Right cardiac atrium (tissue), 5 donors: ENCODE measurements at places on chromosomes 12 and 14. TPM values are rescaled to one million over a fixed set of nuclear protein-coding genes. Genes with fewer than 3 reads are reported as not detected.

Gene TSHR
- total RNA-seq: not detected

Gene NUDT14
- total RNA-seq: 23.9 TPM

Gene BDKRB2
- 1.2 TPM for total RNA-seq

Gene IGF1
- 6.1 TPM for total RNA-seq

Gene TMEM121
- 3.6 TPM for total RNA-seq

Gene NRDE2
- total RNA-seq: 15.3 TPM

Gene TSPAN9
- 184 TPM for total RNA-seq

Gene C12orf50
- total RNA-seq: 0.17 TPM

Gene SETD1B
- total RNA-seq: 13.0 TPM

Gene DUSP6
- total RNA-seq: 23.5 TPM

Gene RNASE3
- 0.69 TPM for total RNA-seq

Gene LRTM2
- not detected for total RNA-seq

Gene PRB2
- not detected for total RNA-seq

Gene PTCSC3
- not detected for total RNA-seq

Gene FAM181A
- not detected for total RNA-seq

GRCh38 chr14:70995671-70996070, 88.4 kb downstream of the PCNX1 start:
- DNase-seq: peak; percentile 37

GRCh38 chr14:101235335-101236103, 325.8 kb upstream of the DIO3 start:
- no peak for DNase-seq

DNA sequence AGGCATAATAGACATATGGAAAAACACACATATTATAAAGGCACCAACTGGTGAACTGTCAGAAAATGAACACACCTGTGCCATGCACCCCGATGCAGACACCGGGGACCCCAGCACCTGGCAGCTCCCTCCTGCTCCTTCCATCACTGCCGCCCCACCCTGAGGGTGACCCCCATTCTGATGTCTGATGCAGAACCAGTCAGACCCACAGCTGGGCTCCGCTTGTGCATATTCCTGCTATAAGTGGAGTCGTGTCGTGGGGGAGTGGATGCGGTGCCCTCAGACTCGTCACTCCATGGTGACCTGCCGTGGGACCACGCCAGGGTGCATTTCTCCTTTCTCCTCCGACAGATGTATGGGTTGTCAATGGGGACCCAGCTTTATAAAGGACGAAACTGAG, 45.7 kb upstream of the MEG3 start:
- DNase-seq: no peak

DNA sequence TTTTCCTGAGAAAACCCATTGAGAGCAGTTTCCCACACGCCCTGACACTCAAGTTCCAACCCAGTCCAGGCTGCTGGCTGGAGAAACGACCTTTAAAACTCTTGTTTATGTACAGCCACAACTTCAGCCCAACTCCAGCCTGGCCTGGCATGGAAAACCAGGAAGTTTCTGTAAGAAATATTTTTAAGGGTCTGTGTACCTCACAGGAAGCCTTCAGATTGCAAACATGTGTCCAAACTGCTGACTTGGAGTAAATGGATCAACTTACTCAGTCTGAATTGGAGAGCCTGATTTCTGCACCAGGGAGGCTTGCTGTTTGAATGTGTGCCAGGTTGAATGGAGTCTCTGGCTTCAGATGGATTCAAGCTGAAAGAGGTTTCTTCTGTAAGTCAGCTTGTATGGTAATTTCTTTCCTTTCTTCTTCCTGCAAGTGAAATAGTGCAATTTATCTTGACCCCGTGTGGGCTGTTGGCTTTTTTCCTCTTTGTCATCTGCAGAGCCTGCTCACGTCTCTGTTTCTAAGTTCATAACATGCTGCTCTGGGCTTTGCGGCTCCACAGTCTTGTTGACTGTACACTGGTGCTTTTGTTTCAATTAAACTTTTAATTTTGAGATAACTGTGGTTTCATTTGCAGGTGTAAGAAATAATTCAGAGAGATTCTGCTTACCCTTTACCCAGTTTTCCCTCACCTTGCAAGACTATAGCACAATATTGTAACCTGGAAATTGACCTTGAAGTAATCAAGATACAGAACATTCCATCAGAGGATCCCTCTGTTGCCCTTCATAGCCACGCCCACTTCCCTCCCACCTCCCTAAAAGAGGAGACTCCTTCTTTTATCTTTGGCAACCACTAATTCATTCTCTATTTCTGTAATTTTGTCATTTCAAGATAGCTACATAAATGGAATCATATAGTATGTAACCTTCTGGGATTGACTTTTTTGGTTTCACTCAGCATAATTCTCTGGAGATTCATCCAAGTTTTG, 109.7 kb upstream of the PRMT8 start:
- no peak for DNase-seq

DNA sequence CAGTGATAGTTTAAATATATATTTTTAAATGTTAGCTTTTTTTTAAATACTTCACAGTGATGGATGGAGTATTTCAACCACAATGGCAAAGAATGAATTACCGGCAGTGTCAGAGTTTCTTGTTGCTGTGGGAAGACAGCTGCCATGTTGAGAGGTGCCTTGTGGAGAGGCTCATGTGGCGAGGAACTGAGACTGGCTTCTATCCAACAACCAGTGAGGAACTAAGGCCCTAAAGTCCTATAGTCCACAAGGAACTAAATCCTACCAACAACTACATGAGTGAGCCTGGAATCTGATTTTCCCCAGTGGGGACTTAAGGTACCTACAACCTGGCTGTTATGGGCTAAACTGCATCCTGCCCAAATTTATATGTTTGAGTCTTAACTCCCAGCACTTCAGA, 220.2 kb upstream of the PLEKHG7 start:
- no peak for DNase-seq

GRCh38 chr12:29562110-29562804, 64.8 kb upstream of the OVCH1 start:
- no peak for DNase-seq

DNA sequence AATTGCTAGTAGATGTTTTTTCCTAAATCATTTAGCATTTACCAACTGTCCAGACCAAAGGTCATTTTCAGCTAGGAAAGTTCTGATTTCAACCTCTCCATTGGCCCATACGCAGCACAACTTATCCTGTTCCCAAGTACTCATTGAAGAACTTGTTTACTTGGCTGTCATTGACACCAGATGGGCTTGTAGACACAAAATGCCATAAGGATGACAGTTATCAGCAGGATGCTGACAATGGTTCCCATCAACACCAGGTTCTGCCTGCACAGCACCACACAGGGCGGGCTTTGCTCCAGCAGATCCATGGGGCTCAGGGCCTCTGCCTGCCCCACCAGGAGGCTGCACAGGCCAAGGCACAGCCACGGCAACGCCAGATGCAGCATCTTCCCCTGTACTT, 36.5 kb upstream of the TMPRSS12 start:
- DNase-seq: no peak

- DNase-seq: no peak
Observed at GRCh38 chr14:68730811-68731425, 61.9 kb downstream of the ZFP36L1 start.

DNA sequence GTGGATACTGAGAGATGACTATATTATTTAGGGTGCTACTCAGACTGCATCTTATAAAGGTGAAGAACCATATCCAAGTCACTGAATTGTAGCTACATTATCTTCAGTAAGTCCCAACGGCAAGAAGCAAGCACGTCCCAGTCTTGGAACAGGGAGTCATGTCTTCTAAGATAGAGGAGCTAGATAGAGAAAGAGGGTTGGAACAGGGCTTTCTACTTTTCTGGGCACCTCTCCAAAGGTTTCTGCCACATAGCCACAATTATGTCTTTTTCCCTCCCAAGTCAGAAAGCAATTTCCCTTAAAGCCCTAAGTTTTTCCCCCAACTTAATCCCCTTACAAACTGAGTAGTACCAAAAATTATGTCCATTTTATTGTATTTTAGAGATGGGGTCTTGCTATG, 22.4 kb downstream of the MAPK1IP1L start:
- DNase-seq: no peak

DNA sequence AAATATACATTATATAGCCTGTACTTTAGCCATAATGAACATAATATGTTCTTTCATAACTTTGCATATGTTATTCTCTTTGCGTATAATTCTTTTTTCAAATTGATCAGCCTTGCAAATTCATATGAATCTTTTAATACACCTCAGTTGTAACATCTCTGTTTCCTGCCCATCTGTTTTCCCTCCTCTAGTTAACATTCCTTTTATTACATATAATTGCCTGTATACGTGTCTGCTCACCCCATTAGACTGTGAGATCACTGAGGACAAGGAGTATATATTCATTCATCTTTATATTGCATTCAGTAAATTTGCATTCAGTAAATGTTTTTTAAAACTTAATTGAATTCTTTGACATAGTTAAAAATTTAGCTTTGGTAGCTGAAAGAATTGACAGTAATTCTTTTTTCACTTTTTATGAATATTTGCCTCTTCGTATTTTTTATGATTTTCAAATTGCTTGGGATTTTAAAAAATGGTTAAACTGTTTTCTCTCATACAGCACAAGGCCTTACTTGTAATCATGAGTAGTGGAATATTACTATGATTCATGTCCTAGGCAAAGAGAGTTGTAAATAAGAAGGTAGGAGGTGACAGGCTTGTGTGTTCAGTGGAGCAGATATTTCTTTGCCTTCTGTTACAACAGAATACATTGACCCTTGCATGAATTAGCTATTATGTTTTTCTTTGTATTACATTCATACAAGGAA, 32.8 kb upstream of the KLHL42 start:
- DNase-seq: no peak

DNA sequence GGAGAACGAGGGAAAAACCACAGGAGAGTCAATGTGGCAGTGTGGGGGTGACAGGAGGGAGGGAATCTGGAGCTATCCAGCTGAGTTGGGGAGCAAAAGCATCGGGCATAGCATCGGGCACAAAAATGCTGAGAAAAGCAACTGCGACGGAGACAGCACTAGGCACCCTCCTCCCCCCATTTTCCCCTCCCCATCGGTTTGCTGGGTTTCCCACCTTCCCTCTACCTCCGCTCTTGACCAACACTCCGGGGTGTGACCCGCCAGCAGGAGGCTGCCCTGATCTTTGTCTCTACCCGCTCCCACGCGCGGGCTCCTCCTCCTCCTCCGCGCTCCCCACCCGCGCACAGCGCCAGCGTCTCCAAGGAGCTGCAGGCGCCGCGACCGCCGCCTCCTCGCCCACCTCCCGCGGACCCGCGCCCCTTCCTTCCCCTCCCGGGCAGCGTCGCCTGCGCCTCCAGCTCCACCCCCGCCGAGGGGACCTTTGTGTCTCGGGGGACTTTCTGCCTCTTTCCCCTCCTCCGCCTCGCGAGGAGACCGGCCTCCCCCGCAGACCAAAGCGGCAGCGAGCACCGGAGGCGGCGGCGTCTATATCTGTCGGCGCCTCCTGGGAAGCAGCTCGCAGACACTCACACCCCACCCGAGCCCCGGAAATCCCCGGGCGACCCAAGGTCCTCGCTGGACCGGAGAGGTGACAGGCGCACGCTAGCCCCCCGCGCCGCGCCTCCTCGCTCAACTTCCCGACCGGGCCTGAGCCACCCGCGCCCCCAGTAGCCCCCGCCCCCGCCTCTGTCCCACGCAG, 920 bp downstream of the CDK17 start:
- DNase-seq: peak; percentile 90

DNA sequence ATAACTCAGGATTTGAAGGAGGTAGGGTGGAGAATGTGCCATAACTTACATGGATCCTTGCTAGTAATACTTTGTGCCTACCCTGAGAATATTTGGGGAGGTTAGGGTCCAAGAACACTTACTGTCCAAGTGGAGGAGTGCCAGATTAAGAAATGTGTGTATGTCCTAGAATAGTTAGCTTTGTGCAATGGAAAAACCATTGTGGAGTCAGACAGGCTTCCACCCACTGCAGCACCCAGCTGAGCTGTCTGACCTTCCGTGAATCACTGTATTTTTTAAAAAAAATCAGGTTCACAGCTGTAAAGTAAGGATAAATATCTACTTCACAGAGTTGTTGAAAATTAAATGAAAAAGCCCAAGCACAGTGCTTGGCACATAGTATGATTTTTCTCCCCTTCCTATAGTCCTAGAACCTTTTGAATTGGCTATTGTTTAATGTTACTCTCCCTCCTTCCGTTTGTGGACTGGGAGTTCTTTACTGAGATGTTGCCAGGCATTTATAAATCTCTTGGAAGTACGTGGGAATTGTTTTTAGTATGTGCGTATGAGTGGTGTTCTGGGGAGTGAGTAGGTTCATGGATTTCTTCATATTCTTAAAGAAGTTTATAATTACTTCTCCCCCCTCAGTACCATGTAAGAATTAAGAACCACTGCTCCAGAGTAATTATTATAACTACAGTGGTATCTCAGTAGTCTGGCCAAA, 9.2 kb downstream of the RAB21 start:
- DNase-seq: no peak

DNA sequence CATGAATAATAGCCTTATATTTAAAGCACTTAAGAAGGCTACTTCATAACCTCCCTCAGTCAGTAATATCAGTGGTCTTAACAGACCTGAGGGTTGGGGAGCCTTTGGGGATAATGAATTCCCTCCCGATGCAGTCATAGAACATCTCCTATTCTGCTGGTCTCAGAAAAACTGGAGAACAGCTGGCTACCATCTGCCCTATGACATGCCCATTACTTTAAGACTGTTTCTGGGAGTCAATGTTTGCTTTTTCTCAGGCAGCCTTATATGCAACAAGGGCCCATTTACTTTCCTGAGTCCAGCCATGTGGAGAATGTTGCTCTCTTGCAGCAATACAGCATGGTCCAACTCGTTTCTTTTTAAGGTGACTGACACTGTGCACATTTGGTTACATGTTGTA, 161.7 kb upstream of the PARP11 start:
- no peak for DNase-seq

GRCh38 chr12:100077367-100077766, 65.3 kb downstream of the BLTP3B start:
- DNase-seq: no peak

- no peak for DNase-seq
Observed at GRCh38 chr14:59771577-59771976, 99.0 kb downstream of the RTN1 start.

- no peak for DNase-seq
Observed at GRCh38 chr12:92634730-92635129, 68.1 kb upstream of the PLEKHG7 start.

GRCh38 chr14:55361190-55361589, 50.4 kb downstream of the ATG14 start:
- no peak for DNase-seq

DNA sequence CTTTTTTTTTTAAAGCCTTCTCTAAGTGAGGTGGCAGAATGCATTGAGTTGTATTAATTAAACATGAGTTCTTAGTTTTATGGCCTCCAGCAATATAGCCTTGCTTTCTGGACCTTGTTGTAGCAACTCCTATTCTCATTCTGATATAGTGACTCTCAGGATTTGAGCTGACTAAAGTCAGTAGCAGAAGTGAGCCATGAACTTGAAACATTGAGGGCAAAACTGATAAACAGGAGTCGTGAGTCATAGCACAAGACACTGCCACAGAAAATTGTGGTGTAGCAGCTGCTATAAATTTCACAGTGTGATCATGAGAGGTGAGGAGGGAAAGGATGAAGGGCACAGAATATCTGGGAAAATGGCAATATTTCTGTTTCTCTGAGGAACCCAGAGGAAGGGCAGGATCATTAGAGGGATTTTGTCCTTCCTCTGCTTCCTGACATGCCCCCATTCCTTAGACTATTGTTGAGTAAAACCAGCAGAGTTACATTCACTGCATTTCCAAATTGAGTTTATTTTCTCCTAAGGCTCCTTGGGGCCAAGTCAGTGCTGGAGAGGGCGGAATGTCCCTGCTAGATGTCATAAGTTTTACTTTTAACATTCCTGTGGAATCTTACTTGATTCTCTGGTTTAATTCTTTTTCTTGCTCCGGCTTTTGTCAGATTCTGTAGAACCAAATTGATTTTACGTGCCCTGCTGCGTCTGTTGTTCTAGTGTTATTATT, 7.5 kb downstream of the KLRG1 start:
- DNase-seq: no peak
